Fibroblast of mammary gland (primary cell): ENCODE measurements at places on chromosomes 5 and 9.

DNA sequence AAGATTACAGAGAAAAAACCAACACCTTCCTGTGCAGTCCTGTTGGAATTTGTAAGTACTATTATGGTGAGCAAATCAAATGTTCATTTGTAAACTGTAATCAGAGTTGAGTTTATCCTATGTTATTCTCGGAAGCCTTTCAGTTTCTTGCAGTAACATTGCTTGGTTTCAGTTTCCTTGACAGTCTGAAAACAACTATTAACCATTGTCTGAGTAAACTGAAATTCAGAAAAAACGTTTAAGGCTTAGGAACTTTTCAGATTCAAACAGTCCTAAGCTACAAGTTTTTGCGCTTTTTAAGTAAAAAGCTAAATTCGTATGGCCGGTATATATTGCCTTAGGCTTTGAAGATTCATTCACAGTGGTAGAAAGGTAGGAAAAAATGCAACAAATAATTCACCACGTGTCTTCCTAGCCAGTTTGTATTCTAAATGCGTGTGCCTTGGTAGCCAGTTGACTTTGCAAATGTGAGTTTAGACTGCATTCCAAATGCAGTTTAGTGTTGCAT is 2.5 kb downstream of the GPBP1 start:
- DNase-seq: peak; percentile 83

- DNase-seq: peak; percentile 96
These were observed 89.6 kb downstream of the RAPGEF1 start for GRCh38 chr9:131650254-131650653.

DNA sequence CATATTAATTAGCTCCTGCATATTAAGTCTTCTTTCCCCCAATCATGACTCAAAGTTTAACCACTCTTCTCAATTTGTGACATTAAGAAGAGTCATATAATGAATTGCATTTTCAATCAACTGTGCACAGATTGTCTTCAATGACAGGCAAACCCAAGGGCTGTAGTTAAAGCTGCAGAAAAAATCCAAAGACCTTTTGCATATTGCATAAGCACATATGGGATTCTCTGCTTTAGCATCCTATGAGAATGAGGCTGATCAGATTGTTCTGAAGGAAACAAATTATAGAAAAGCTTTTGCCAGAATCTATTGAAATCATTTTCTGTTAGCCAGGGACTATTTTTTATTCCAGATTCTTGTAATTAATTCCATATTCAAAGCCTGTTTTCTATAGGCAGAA is 112.3 kb downstream of the FAM170A start:
- no peak for DNase-seq

DNA sequence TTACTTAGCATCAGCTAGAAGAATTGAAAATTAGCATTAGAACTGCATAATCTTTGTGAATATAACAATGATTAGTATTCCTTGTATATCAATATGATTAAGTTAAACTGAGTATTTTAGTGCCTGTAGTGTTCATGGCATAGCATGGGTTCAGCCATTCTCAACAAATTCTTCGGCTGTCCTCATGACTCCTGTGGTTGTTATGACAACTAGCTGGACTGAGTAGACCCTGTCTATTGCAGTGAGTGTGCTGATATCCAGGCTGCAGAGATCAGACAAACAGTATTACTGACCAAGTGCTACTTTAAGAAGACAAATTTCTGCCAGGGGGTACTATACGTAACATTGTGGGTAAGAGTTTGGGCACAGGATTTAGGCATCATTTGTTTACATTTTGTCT is 125.9 kb downstream of the NUDT12 start:
- no peak for DNase-seq

GRCh38 chr5:63911871-63912270 is 50.4 kb downstream of the HTR1A start:
- DNase-seq: no peak

DNA sequence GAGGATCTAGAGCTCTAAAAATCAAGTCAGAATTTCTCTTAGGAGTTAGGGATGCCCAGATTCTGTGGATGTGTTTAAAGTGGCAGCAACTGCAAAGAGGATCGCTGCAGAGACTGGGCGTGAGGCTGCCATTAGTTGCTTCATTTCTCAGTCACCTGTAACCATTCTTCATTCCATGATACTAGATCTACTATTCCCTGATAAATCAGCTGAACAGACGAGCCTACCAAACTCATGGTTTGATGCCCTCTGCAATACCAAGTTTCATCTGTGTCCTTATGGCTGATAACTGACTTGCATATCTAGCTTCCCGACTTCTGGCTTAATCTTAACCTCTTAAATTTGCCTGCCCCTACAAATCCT is 33.3 kb downstream of the UBE2R2 start:
- DNase-seq: no peak

DNA sequence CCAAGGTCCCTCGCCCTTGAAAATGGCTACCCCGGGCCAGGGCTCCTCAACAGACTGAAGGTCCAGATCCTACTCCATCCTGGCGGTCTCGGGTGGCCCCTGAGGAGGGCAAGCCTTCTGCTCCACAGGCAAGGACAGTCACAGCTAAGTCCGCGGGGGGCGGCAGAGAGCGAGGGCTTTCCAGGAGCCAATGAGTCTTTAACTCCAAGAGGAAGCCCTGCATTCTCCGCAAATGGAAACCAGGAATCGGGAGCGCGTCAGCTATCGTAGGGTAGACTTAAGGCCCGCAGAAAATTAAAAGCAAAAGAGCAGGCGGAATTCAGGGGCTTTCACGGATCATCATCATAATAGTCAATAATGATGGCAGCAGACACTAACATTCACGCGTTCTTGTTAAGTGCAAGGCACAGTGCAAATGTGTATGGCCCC is 87.8 kb upstream of the TNFAIP8 start:
- peak; percentile 95 for DNase-seq

GRCh38 chr5:127562252-127562651 is 44.8 kb downstream of the PRRC1 start:
- DNase-seq: peak; percentile 41

DNA sequence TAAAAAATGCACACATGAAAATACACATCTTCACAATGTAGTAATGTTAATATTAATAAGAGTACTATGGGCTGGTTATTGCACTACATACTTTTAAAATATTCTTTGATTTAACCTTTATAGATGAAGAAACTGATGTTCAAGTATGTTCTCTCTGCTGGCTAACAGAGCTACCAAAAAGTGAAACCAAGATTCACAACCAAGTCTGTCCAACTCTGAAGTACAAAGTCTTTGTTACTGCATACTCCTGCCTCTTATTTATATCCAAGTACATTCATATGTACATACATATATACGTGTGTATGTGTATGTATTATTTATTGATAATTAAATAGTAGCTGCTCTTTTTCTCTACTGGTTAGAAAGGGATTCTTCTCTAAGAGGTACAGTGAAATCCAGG is 325.6 kb downstream of the BNC2 start:
- no peak for DNase-seq

GRCh38 chr5:42109006-42109572 is 184.0 kb downstream of the FBXO4 start:
- no peak for DNase-seq
